ENCODE measurements at places on chromosomes 7 and 10.

DNA sequence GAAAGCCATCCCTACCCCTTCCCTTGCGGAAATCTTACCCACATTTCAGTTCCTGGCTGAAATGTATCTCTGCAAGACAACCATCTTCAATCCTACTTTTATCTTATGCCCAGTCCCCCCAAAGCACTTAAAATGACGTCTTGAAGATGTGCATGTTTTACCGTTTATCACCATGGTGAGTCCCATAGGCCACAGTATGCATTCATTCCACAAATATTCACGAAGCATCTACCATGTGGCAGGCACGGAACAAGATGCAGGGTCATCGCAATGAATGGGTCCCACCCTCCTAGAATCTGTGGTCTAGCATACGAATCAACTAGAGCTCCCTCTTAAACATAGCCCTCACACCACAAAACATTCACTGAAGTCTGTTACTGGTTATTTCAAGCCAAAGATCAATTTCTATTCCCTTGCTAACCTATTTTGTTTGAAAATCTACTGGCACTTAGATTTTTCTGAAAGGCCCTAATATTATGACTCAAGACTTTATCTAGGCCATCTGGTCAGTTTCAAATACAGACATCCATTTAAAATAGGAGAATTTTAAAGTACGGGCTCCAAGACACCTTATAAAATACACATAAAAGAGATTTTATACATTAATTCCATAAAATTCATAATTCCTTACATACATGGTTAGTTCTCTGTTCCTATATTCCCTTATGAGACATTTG is 99.4 kb downstream of the PARD3 start:
- no peak for DNase-seq

- no peak for DNase-seq
These were observed 148.6 kb upstream of the SVIL start for GRCh38 chr10:29783201-29783947.

GRCh38 chr10:121132273-121132672 is 281.1 kb downstream of the WDR11 start:
- no peak for DNase-seq

GRCh38 chr7:155844526-155844925 is 32.3 kb upstream of the SHH start:
- no peak for DNase-seq

DNA sequence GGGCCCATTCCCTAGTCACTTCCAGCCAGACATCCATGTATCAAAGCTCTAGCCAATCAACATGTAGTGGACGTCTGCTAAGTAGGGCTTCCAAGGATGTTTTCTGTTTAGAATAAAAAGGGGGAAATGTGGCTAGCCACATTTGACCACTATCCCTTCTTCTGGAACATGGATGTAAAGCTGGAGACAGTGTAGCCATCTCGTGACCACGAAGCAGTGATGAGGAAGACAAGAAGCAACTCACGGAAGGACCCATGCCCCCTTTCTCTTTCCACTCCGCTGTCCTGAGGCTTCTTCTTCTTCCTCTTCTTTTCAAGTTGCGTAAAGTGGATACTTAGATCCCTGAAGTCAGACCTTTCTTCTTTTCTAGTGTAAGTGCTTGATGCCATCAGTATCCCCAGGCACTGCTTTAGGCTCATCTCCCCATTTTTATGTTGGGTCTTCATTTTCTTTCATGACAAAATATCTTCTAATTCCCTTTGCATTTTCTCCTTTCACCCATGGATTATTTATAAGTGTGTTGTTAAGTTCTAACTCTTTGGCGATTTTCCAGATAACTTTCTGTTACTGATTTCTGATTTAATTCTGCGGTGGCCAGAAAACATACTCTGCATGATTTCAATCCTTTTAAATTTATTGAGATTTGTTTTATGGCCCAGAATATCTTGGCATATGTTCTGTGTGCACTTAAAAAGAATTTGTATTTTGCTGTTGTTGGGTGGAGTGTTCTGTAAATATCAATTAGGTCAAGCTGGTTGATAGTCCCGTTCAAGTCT is 594.5 kb downstream of the SDK1 start:
- DNase-seq, result no peak

DNA sequence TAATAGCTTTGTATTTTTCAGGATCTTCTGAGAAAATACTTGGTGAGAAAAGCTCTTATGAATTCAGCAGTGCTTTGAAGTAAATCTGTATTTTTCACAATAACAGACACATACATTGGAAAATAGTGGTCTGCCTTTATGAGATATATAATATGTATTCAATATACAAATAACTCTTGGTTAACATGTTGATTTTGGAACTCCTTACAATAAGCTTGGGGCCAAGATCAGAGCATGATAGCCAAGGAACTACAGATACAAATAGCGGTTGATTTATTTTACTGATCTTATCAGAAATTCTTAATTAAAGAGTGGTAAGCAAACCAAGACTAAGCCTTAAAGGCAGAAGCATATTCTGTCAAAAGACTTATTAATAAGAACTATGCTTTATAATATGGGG is 24.5 kb upstream of the NXPH1 start:
- DNase-seq, result no peak

- DNase-seq, result no peak
These were observed 494.1 kb downstream of the SH2D4B start for GRCh38 chr10:81031774-81032173.

DNA sequence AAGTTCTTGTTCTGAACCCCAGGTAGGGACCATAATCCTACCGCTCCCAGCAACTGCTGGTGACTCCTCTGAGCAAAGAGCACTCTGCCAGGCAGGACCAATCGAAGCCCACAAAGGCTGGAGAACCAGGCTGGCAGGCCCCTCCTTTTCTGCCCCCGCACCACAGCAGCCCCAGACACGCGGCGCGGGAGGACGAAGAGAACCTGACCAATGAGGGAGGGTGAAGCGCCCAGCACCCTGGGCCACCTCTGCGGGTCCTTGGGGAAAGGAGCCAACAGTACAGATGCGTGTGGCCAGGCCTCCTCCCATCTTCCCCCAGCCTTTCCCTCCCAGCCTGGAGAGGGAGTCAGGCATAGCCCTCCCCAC is 25.9 kb downstream of the CTBP2 start:
- DNase-seq, result no peak

All from CD4-positive, alpha-beta T cell treated with Interferon alpha-2 for 1 hour (primary cell).